ENCODE measurements at places on chromosomes 4 and X.

GRCh38 chr4:20074450-20074849, 177.3 kb upstream of the SLIT2 start:
- DNase-seq: no peak

- DNase-seq: no peak
These were observed 24.3 kb upstream of the PCDH10 start for GRCh38 chr4:133124746-133125145.

- DNase-seq: no peak
These were observed 786 bp upstream of the MAGEH1 start for GRCh38 chrX:55451141-55451540.

DNA sequence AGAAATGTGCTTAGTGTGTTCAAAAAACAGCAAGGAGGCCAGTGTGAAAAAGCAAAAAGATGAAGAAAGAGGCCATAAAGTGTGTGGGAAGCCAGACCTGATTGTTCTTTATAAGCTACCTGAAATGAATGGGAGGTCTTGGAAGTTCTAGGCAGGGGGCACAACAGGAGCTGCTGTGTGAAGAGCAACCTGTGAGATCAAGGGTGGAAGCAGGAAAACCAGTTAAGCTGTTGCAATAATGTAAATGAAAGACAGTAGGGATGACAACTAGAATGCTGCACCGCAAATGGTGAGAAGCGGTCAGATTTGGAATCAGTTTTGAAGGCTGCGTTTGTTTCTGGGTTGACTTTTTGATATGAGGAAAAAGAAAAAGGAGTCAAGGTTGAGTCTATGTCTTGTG, 123.5 kb downstream of the TMEM144 start:
- DNase-seq: no peak
